ENCODE measurements at places on chromosomes 5 and 9.

DNA sequence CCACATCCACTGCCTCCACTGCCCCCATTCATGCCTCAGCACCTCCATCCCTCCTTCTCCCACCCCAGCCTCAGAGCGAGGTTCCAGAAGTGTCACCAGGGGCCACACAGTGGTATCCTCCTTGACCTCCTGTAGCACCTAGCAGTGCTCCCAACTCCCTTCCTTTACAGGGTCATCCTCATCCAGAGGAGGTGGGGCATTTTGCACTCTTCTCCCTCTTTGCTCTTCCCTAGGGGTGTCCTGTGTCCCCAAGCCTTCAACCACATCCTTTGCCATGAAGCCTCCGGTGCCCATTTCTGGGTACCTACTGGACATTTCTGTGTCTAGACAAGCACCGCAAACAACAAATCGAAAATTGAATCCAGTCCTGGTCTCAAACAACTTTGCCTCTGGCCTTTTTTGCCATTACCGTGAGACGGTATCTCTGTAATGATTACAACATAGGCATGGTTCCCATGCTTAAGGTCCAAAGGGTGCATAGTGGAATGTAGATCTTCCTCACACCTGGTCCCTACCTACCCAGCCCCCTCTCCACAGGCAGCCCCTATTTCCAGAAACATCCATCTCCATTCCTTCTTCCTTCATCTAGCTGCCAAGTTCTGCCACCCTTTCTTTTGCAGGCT is 17.6 kb downstream of the WWC1 start:
- DNase-seq: no peak

- no peak for DNase-seq
Measured at GRCh38 chr9:38233343-38233742, 159.2 kb upstream of the ALDH1B1 start.

- DNase-seq: peak; percentile 91
Measured at GRCh38 chr5:98763001-98763630, 10.3 kb upstream of the RGMB start.

GRCh38 chr9:134888603-134889190 is 8.1 kb downstream of the FCN2 start:
- no peak for DNase-seq

GRCh38 chr5:143673676-143674468 is 138.1 kb upstream of the HMHB1 start:
- DNase-seq: no peak

GRCh38 chr5:91586232-91586631 is 203.1 kb upstream of the ARRDC3 start:
- no peak for DNase-seq

- no peak for DNase-seq
Measured at GRCh38 chr5:61765471-61765870, 433.4 kb downstream of the ZSWIM6 start.

DNA sequence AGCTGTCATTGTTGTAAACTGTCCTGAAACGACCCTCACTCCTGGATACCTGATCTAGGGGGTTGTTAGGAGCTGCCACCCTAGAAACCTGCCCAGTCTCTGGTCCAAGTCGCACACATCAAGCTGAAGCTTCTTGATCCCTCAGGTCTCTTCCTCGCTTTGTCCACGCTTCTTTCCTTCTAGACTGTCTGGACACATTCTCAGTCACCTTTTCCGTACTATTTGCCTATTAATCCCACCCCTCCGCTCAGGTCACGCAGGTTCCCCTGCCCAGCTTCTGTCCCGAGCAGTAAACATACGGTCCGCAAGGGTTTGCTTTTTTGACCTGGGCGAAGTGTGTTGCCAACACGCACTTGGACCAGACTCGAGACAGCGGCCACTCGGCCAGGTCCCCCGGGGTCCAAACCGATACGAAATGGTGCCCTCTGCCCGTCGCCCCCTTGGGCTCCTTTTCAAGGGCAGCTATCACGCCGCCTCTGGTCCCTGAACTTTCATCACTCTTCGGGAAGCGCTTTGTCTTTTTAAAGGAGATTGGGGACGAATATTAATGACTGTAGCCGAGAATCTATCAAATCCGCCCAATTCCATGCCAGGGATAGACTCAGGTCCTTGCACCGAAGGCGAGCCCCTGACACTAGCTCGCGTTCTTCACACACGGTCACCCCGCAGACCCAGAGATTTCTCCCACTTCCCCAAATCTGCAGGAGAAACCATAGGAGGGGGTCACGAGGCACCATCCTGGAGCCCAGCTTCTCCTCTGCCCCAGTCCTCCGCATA is 814 bp downstream of the PLCXD3 start:
- peak; percentile 41 for DNase-seq

- no peak for DNase-seq
Measured at GRCh38 chr5:17378346-17378997, 119.6 kb upstream of the TAF11L2 start.

DNA sequence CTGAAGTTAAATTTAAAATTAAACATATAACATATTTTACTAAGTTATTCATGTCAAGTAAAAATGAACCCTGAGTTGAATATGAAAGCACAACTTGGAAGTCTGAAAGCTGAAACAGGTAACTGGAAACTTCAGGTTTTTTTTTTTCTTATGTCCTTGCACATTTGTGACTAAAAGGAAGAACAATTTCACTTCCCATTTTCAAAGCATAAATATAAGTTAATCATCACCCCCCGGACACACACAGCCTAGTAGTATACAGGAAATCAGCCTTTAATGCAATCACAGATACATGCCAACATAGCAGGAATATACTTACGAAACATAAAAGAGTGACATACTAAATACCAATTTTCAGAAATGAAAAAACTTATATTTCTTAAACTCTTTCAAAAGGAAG is 225.9 kb downstream of the RFX3 start:
- no peak for DNase-seq

- no peak for DNase-seq
Measured at GRCh38 chr9:131809941-131810344, 70.1 kb upstream of the RAPGEF1 start.

- no peak for DNase-seq
Measured at GRCh38 chr9:76803762-76804161, 39.5 kb downstream of the PCA3 start.

GRCh38 chr5:27503813-27504212 is 465.4 kb upstream of the CDH9 start:
- DNase-seq: no peak

DNA sequence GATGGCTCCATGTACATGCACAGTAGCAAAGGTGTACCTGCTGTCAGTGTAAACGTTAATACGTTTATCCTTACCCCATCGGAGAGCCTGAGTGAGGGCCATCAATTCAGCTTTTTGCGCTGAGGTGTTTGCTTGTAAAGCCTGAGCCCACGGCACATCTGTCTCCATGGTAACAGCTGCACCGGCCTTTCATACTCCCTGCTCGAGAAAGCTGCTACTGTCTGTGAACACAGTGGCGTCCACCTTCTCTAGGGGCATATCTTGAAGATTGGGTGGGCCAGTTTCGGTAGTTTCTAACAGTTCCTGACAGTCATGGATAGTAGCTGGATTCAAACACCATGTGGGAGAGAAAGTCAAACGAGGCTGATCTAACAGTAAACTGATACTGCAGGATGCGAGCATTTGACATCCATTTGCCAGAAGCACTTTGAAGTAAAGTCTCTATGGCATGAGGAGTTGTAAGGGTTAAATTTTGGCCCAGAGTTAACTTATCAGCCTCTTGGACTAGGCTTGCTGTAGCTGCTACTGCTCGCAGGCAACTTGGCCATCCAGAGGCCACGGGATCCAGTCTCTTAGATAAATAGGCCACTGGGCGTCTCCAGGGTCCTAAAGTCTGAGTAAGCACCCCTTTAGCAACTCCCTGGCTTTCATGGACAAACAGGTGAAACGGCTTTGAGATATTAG is 21.0 kb upstream of the RHOBTB3 start:
- peak; percentile 92 for DNase-seq

GRCh38 chr5:142846406-142846805 is 76.2 kb downstream of the ARHGAP26 start:
- no peak for DNase-seq

DNA sequence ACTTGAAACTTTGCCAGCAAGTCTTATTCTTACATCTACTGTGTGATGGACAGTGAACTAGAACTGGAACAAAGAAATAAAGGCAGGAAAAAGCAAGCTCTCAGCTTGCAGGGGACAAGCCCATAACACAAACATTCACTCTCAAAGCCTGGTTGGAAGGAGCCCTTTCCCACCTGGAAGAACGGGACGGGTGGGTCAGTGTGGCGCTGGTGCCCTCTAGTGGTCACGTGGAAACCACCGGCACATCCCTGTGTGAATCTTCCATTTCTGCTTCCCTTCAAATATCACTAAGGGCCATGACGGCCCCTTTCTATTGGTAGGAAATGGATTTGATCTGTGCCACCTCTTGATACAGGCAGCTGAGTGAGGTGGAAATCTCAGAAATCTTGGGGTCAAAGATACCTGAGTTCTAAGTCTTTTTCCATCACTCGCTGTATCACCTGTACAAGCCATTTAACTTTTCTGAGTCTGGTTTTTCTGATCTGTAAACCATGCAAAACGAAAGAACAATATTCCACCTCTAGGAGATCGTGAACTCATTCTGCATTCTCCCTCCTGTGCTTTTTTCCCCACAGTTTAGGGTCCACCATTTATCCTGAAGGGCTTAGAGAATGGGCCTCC is 211.6 kb downstream of the MSX2 start:
- DNase-seq: peak; percentile 86

DNA sequence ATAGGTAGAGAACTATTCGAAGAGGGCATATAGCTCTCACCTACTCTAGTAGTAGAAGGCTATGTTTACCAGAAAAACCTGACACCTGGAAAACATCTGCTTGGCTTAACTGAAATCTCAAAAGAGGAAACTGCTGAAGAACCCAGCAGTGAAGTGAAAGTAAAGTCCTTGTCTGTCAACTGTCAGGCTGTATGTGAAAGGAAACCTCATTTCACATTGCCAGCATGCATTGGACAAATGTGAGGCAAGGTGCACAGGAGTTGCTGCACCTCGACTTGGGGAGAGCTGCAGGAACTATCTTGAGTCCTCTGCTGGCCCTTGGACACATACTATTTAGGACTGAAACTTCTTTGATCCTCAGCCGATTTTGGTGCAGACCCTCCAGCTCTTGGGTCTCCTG is 53.3 kb downstream of the NREP start:
- DNase-seq: no peak

DNA sequence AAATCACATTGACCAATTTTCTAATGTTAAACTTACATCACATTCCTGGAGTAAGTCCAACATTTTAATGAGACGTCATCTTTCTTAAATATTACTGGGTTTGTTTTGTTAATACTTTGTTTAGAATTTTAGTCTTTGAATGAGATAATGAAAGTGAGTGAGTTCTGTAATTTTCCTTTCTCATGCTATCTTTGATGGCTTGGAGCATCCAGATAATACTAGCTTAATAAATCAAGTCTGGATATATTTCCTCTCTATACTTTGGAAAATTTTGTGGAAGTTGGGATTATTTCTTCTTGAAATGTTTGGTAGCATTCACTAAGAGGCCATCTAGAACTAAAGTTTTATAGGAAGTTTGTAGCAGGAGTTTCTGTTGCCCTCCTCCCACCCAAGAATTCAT is 90.8 kb upstream of the IL7R start:
- DNase-seq: no peak

DNA sequence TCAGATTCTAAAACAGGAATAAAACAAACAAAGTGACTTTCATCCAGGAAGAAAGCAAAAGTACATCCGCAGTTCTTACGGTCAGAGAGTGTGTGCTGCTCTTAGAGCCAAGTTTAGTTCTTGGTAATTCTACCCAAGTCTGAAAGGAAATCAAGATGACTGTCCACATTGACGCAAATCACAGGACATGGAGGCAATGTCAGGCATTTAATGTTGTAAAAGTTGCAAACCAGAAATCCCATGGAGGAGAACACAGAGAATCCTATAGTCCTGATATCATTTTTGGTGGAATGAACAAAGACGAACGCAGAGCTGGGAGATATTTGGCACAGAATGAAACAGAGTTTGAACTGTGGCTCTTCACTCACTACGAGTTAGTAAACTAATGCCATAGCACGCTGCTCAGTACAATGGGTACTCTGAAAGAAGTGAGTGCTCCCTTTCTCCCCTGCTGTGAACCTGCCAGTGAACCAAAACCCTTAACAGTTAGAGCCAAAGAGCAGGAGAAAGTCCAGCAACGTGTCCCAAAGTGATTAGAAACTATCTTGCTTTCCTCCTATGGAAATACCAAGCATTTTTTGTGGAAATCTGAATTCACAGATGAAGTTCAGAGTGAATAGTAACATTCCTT is 74.3 kb downstream of the MUSK start:
- peak; percentile 52 for DNase-seq

- no peak for DNase-seq
Measured at GRCh38 chr5:81202655-81203054, 30.5 kb upstream of the CKMT2 start.

- DNase-seq: peak; percentile 48
Measured at GRCh38 chr9:135410831-135411473, 68.6 kb upstream of the PPP1R26 start.

- no peak for DNase-seq
Measured at GRCh38 chr9:18477121-18477660, 3.2 kb downstream of the ADAMTSL1 start.

- DNase-seq: no peak
Measured at GRCh38 chr5:172640139-172640538, 924 bp upstream of the NEURL1B start.

DNA sequence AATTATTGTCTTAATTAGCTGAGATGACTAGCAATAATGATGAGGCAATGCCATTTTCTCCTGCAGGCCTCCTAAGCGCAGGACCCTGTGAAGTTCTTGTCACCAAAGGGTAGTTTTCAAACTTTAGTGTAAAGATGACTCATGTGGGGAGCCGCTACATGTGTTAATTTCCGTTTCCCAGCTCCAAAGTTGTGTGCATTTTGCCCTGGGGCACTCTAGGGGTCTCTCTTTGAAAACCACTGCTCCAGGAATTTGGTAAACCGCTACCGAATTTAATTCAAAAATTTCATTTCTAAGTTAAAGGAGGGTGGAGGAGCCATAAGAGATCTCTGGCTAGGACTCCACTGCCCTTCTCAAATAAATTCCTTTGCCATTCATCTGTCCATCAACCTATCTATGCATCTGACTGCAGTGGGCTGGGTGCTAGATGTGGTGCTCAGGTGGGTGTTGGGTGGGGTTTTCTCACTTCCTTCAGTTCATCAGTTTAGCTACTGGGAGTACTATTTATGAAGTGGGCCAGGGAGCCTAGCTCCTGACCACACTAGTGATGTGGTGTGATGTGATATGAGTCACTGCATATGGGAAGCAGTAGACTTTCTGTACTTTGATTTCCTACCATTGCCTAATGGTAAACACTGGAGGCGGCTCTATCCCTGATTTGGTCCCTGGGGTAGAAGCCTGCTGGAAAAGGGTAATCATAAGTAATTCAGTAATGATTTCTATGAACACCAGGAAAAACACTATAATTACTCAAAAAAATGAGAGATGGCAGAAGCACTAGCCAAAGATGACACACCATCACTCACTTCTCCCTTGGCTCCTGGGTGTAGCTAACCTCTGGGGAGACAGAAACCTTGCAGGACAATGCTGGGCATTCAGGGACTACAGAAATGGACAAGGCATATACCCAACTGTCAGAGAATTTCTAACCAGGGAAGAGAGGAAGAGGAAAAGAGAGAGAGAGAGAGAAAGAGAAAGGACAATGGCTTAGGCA is 4.0 kb upstream of the ZSWIM6 start:
- peak; percentile 40 for DNase-seq
